SW 1271 (cell line): ENCODE measurements at places on chromosomes 7 and 10.

GRCh38 chr10:70886921-70887665 lies 1.3 kb downstream of the PCBD1 start:
- no peak for DNase-seq

GRCh38 chr10:54063514-54063913 lies 737.5 kb downstream of the PCDH15 start:
- DNase-seq, result no peak

GRCh38 chr7:100865938-100866728 lies 1.1 kb upstream of the TRIP6 start:
- no peak for DNase-seq

- no peak for DNase-seq
Measured at GRCh38 chr10:26622891-26623290, 74.6 kb upstream of the PDSS1 start.

GRCh38 chr7:90681336-90682022 lies 85.4 kb downstream of the CDK14 start:
- DNase-seq, result no peak

- DNase-seq, result no peak
Measured at GRCh38 chr10:97060441-97061084, 125.2 kb downstream of the SLIT1 start.
